ENCODE measurements at places on chromosomes 4 and X.

DNA sequence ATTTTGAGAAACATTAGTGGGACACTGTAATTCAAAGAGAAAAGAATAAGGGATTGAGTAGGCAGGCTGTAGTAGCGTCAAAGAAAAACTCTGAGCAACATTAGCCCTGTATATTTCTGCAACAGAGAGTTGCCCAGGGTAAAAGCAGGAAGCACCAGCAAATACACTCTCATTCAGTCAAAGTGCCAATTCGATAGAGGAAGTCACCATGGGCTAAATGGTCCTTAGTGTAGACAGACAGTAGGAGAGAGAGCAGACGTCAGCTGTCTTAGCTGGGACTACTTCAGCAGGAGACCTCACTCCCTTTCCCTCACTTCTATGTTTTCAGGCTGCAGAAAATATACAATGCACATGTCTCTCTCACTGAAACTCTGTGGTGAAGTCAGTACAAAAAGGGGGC lies 2073.8 kb upstream of the TENM3 start:
- DNase-seq: no peak

DNA sequence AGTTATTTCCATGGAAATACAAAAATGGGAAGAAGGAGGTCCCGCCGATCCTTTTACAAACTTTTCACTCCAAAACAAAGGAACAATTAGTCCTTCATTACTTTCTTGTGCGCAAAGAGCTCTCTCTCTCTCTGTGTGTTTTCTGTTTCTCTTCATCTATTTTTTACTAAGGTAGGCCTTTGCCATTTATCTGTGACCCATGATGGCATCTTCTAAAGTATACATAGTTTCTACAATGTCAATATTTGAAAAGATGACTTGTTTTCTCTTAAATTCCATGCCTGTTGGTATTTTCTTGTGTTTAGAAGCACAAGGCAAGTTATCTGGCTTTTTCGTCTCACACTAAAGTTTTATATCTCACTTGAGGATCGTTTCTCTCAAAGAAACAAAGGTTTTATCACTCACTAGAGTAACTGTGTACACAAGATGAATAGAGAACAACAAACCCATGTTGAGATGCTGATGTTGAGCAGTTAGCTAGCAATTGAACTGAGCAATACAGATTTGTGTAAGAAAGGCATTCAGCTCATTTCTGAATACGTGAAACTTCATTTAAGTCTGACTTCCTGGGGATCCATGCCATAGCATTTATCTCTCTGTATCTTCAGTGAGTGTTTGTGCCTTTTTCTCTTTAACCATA lies 250.3 kb downstream of the GBA3 start:
- DNase-seq: no peak

GRCh38 chr4:140924761-140925392 lies 168.7 kb upstream of the TBC1D9 start:
- no peak for DNase-seq

- no peak for DNase-seq
Measured at GRCh38 chr4:174483792-174484191, 38.5 kb downstream of the HPGD start.

DNA sequence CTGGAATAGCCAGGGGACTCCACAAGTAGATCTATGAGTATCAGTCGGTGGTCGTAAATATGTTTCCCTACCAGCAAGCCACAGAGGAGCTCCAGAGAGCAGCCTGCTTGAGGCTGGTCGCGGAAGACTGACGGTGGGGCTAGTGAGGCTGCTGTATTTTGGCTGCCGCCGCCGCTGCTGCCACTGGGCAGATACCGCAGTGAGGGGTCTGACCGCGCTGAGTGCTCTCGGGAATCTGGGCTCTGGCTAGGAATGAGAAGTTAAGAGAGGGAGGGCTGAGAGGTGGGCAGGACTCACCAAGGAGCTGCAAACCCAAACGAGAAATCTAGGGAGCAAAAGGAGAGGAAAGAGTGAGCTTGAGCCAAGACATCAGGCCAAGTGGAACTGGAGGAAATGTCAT lies at the start of gene EXOC1L:
TSS of gene EXOC1L (plus strand) at position 157 of the 400 bp plus-strand sequence. CDS start at position 394, 237 bp downstream.
- peak; percentile 95 for DNase-seq

DNA sequence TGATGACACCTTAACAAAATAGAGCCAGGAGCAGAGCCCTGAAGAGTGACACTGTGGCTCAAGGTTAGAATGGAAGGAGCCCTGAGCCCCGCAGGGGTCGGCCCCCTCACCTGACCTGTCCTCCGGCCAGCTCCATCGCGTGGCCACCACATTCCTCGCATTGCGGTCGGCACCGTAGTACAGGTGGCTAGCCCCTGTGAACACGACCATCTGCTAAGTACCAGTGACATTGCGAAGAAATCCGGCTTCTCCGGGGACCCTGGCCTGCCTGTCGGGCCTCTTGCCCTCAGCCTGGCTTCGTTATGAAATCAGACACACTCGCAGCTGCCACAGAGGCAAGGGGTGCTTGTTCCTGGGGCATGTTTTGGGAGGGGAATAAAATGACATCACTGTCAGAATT lies 179.0 kb downstream of the AFAP1 start:
- DNase-seq: no peak

DNA sequence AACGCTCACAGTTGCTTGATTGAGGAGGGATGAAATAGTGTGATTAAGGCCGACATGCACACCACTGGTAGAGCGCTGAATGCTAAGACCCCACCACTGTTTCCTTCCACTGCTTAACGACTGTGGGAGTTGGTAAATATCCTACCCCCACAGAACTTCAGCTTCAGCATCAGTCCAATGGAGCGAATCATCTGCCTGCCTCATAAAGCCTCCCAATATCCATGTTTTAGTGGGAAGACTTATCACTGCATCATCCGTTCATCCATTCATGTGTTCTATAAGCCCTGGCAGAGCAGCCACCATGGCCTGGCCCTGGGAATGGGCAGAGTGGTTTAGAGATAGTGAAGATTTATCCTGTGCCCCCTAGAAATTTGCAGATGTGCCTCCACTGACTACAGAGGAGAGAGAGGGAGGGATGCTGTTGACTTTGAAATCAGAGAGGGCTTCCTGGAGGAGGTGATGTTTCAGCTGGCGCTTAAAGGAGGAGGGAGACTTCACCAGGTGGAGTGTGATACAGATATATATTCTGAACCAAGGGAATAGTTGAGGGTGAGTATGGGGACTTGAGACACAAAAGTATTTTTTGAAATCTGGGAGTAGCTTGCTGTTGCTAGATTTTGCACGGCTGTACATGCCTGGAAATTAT lies 71.9 kb upstream of the STX18 start:
- DNase-seq: no peak

DNA sequence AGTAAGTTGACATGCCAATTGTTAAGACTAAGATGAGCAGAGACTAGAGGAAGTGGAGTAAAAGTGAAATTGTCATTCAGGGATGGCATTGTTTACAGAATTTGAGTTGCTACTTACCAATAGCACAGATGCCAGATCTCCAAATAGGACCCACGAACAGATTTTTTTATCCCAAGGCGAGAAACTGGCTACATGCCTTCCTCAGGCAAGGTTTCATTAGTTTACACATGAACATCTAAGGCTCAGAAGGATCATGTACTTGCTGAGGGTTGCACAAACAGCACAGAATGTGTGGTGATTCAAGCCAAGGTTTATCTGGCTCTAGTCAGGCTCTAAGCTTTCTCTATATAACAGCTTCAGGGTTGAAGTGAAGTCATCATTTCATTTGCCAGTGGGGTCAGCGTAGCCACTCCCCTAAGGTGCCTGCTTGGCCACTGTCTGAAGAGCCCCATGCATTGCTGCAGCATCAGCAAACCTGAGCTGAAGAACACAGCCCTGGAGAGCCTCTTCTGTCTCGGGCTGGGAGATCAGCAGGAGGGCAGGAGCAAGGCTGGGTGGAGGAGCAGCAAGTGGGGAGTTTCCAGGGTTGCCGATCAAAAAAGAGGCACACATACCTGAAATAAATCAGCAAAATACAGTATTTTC lies 193.0 kb upstream of the LCORL start:
- peak; percentile 80 for DNase-seq

- no peak for DNase-seq
Measured at GRCh38 chrX:110282922-110283321, 35.0 kb downstream of the AMMECR1 start.

GRCh38 chr4:117588771-117589170 lies 445.5 kb upstream of the NDST3 start:
- no peak for DNase-seq

DNA sequence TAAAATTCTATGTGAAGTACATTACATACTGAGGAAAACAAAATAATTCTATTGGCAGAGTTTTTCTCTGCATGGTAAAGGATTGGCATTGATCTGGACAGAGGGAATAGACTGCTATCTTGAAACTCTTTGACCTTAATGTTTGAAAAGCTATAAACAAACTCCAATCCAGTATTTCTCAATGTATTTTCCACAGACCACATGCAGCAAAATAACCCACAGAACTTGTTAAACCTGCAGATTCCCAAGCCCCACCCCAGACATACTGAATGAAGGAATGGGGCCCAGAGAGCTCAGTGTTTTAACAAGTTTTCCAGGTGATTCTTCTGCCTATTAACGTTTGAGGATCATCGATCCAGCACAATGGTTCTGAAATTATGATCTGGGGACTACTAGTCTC lies 15.7 kb downstream of the RNF128 start:
- no peak for DNase-seq

- peak; percentile 97 for DNase-seq
Measured at GRCh38 chr4:9703391-9703790, 78.0 kb upstream of the DRD5 start.

DNA sequence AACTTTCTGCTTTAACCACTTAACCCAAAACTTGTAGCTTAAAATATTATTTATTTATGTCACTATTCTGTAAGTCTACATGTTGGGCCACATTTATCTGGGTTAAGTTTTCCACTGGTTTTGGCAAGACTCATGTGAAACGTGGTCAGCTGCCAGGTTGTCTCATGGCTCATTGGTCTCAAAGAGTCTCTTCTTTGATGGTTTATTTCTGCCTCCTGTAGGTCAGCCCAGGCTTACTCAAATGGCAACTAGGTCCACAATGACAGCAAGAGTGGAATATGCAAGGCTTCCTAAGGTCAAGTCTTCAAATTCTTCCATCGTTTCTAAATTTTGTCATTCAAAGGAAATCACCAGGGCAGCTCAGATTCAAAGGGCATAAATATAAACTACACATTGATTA lies 828.7 kb downstream of the PCDH7 start:
- no peak for DNase-seq

- no peak for DNase-seq
Measured at GRCh38 chrX:146602246-146602645, 207.3 kb upstream of the CXorf51B start.

DNA sequence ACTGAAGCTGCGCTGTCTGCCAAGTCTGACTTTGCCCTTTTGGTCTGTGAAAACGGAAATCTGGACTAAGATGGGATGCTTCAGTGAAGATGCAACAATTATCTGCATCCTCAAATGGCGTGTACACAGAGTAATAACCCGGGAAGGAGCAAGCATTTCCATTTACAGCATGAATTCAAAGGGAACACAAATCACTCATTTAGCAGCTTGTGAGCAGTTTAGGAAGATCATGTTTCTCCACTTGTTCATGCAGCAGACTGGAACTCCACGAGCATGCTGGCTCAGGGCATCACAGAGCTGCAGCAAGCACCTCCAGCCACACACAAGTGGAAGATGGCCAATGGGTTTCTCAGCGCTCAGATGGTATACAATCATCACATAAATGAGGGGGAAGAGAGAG lies 175.5 kb downstream of the NLGN4X start:
- no peak for DNase-seq

GRCh38 chr4:175773566-175773965 lies 38.5 kb downstream of the GPM6A start:
- DNase-seq: no peak

GRCh38 chrX:146278381-146278780 lies 460.8 kb downstream of the SLITRK2 start:
- DNase-seq: peak; percentile 66

DNA sequence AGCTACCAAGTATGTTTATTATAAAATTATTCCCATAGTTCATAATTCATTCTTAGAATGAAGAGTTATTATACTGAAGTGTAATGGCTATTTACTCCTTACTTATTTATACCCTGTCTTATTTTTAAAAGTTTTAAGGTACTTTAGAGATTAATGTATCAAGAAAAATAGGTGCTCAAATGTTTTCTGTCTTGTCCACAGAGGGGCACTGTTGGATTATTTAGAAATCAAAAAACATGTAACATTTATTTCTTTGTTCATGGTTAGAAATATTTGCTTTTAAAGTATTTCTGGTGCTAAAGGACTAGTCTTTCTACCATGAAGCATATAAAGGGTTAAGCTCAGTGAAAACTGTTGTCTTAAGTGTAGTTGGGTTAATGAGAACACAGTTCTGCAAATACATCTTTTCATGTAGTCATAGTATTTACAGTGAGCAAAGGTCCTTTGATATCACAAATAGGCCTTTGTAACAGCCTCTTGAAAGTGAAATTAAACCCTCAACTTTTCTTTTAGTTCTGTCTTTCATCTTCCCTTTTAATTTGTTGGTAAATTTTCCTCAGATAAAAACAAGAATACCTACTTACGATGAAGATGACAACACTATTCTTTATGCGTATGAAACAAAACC lies 7.7 kb downstream of the SCML1 start:
- DNase-seq: no peak

- no peak for DNase-seq
Measured at GRCh38 chr4:63717384-63717783, 691.9 kb downstream of the TECRL start.

DNA sequence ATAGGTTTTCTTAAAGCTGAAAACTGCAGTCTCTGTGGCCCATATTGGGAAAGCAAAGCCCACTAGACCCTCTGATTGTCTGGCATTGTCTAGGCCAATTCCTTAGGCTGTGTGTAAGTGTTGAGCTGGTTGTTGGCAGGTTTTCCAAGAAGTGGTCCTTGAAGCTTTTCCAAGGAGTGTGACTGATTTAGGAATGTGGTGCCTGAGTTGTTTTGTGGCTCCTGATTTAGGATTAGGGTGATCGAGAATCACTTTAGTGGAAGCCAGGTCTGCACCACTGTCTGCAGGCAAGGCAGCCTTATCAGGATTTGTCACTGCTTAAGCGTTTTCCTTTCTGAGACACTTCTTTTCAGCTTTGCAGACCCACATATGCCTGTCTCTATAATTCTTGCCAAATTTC lies 339.0 kb upstream of the DDX53 start:
- DNase-seq: no peak

DNA sequence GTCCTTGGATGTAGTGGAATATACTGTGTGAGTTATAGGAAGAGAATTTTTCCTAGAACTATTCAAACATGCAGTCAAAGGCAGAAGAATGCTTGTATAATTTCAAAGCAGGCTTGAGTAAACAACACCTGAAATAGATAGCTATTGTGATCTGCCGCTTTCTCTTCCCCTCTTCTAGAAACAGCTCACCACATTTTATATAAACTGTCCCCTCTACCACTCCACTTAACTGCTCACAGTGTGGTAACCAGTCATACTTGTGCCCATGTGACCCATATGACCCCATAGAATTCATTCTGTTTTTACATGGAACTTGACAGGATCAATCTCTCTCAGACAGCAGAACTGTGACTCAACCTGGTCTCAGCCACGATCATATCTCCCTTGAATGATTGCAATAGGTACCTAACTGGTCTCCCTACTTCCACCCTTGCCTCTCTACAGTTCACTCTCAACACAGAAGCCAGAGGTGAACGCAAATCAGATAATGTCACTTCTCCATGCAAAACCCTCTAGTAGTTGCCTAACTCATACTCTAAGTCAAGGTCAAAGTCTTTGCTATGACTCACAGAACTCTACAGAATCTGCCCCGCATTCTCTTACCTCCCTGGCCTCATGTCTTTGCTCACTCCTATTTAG lies 85.6 kb upstream of the EFHC2 start:
- no peak for DNase-seq
